ENCODE measurements at places on chromosomes 6 and 20.

DNA sequence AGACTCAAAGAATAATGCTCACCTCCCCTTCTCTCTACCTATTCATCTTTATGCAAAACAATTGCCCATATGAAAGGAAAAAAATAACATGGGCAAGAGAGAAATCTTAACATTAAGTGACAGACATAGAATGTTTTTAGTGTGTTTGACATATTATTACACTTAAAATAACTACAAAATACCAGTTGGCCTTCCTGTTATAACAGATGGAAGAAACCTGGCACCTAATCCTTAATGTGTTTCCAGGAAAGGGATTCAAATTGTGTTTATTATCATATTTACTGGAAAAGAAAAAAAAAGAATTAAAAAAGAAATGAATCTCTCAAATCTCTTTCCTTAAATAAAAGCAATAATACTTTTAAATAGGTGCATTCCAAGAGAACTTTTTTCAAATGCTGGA is 158.6 kb downstream of the LAMP5 start:
- no peaks in the 10 kb centered on the region for H3K4me1 ChIP-seq
- no peak for DNase-seq
- H3K4me3 ChIP-seq: no peak overlapping the region
- no peak overlapping the region for H3K27ac ChIP-seq
- no peaks in the 10 kb centered on the region for H3K27me3 ChIP-seq

- H3K36me3 ChIP-seq: no peaks in the 10 kb centered on the region
- no peak overlapping the region for H3K27ac ChIP-seq
- DNase-seq: no peak
- H3K4me3 ChIP-seq: no peak overlapping the region
- H3K27me3 ChIP-seq: no peaks in the 10 kb centered on the region
Measured at GRCh38 chr6:11705069-11705468, 73.5 kb downstream of the ADTRP start.

GRCh38 chr6:15960740-15961634 is 167.9 kb upstream of the MYLIP start:
- H3K27ac ChIP-seq: no peak overlapping the region
- peaks cover 23% of the 10 kb centered on the region for H3K4me1 ChIP-seq
- H3K27me3 ChIP-seq: no peaks in the 10 kb centered on the region
- H3K4me3 ChIP-seq: no peak overlapping the region

DNA sequence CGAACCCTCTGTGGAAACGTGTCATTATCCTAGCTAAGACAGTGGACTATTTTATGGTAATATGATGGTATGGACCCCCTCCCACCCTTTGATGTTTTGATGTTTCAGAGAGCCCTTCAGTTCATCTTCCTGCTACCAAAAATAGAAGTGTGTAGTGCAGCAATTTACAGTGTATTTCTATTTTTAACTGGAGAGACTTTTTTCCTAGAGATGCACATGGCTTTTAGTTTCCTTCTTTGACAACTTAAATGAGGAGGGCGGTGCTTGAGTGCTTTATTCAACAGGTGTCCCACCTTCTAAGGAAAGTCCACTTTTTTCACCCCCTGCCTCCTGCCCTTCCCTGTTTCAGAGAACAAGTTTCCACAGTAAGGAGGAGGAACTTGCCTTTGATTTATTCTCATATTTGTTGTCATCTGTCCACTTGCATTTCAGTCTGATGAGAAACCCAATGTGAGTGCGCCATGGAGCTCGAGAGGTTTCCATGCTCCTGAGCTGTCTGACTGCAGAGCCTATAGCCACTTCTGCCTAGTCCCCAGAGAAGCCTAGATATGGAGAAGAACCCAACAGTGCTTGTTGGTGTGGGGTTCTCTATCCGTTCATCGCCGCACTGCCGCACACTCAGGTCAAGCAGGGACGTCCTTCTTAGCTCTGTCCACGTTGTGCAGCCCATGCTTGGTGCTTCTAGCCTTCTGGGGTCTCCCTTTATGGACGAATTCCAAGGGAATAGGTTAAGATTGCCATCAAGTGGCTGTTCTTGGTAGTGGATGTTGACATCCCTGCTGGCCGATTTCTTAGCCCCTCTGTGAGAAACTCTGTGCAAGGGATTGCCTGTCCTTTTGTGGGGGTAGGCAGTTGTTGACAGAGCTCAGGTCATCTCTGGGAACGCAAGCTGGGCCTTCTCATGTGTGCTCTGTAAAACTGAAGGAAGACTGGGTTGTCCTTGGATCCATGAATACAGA is 144.2 kb downstream of the JARID2 start:
- H3K27me3 ChIP-seq: no peaks in the 10 kb centered on the region
- peak overlapping the region; percentile 73 for H3K27ac ChIP-seq
- peaks cover 82% of the 10 kb centered on the region for H3K4me1 ChIP-seq

DNA sequence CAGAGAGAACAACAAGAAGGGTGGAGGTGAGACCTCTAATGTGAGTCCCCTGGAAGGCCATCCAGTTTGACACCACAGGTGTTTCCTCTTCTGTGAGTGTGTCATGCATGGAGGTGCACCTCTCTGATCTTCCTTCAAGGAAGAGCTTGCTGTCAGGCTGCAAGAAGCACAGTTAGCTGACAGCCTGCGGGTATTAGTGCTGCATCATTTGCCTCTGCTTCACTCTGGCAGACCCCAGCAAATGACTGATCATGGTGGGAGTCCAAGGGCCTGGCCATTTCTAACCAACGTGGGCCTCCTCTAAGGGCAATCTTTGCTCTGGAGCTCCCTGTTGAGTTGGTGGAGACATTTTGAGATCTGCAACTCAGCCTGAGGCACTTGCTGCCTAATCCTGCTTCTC is 206.3 kb downstream of the EPHA7 start:
- H3K27me3 ChIP-seq: no peaks in the 10 kb centered on the region
- no peak overlapping the region for H3K27ac ChIP-seq
- DNase-seq: no peak

All from activated CD8-positive, alpha-beta T cell treated with anti-CD3 and anti-CD28 coated beads, Interleukin-2, amount 10 ng/mL, durations not matched to agents 7 days and 5 days (primary cell).